ENCODE measurements at places on chromosomes 16 and 17.
A peak's percentile ranks its signal among the peaks of the same experiment; 100 is the strongest.

- no peak for DNase-seq
Measured at GRCh38 chr16:617855-618254, 12.9 kb upstream of the WFIKKN1 start.

- DNase-seq: no peak
Measured at GRCh38 chr17:48543854-48544348, 1.0 kb downstream of the HOXB2 start.

DNA sequence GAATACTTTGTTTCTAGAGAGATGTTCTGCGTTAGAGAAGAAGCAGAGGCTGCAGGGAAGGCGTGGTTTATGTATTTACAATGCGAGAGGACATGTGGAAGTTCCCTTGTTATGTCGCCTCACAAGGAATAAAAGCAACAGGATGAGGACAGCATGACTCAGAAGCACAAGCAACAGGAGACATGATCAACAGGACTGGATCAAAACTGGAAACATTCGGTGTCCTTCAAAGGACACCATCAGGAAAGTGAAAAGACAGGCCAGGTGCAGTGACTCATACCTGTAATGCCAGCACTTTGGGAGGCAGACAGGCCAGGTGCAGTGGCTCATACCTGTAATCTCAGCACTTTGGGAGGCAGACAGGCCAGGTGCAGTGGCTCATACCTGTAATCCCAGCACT, 52.6 kb downstream of the CCDC57 start:
- no peak for DNase-seq

- DNase-seq: no peak
Measured at GRCh38 chr16:67105881-67106280, 3.9 kb upstream of the PHAF1 start.

- no peak for DNase-seq
Measured at GRCh38 chr17:44602970-44603369, 45.7 kb downstream of the FZD2 start.

DNA sequence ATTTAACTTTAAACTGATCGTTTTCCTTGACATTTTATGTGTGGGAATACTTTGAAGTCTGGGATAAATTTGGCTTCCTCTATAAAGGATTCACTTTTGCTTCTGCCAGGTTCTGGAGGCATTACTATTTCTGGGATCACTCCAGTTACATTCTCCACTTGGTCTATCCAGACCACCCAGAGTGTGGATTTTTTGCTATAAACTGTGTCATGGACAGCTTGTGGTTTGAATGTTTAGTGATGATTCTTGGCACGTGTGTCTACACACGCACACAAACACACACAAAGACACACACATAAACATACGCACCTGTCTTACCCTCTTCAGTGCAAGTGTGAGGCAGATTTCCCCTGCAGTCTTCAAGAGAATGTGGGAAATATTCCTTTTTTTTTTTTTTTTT, 27.4 kb upstream of the MSI2 start:
- DNase-seq: no peak

DNA sequence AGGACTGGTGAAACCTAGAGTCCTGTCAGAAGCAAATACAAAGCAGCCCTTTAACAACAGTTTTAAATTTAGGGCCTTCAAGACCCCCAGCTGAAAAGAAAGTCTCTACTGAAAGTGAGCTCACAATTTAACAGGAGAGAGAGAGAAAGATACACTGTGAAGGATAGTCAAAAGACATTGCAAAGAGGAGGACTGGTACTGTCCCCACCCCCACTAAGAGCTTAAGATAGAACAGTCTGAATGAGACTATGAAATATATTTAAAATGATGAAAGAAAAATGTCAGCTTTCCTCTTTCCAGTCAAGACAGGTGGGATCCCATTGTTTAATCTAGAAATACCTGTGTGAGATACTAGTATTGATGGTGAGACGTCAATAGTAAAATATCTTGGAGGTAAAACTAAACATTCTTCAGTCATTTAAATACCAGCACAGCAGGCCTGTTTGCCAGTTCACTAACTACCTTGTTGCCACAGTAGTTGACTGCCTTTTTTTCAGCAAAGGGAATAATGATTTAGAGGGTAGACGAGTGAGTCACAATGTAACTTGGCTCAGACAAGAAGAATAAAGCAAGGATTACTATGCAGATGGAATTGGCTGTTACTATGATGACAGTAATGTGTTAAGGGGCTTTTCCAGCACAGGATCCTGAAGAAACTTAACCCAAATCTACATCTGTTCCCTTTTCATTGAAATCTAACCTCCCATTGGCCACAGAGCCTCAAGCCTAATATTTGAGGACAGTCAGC, 47.2 kb upstream of the RASL10B start:
- DNase-seq: peak; percentile 2

DNA sequence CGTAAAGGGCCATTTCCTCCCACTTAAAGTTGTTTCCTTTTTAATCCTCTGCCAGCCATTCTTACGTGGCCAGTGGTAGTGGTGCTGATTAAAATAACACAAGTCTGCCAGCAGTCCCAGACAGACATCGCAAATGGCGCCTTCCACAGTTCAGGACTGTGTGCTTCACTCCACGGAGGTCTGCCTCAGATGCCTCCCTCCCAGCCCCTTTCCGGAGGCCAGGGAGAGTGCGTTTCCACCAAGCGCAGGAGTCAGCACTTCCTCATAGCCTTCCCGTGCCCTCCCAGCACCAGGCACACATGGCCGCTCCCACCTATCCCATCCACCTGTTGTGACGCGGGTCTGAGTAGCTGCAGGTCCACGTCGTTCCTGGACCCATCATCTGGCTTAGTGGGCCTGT, 205.6 kb downstream of the RPTOR start:
- no peak for DNase-seq

- peak; percentile 66 for DNase-seq
Measured at GRCh38 chr17:72338847-72339790, 218.3 kb downstream of the SOX9 start.

DNA sequence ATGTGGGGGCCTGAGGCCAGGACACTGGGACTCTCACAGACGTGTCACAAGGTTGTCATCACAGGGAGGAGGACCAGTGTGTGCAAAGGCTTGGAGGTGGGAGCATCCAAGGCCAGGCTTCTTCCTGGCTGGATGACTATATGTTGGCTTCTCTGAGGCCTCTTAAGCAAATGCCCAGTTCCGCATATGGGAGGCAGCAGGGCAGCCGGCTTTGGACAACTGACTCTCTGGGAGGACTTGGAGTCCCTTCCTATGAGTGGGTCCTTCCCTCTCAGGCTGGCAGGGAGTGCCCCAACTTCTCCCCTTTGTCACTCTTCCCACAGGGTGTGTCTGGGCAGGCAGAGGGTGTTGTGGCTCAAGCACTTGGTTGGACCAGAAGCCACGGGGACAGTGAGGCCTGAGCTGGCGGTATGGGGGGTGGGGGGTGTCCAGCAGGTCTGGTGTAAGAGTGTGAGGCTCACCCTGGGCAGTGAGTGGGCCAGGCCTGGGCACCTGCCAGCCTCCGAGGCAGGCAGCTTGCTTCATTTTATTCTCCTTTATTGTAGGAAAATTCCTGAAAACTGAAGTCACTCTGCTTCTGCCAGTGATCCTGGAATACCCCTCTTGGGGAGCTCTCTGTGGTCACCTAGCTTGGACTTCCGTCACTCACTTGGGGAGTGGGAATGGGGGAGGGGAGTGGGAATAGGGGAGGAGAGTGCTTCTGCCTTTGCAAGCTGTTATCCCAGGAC, 14.9 kb downstream of the ADGRG1 start:
- no peak for DNase-seq

- DNase-seq: no peak
Measured at GRCh38 chr16:19196871-19197270, 28.8 kb downstream of the SYT17 start.

GRCh38 chr17:17417718-17418181, 59.0 kb upstream of the MED9 start:
- DNase-seq: no peak

- no peak for DNase-seq
Measured at GRCh38 chr17:38357486-38358123, 6.0 kb downstream of the SOCS7 start.

GRCh38 chr17:19238167-19238505, 970 bp downstream of the EPN2 start:
- no peak for DNase-seq

DNA sequence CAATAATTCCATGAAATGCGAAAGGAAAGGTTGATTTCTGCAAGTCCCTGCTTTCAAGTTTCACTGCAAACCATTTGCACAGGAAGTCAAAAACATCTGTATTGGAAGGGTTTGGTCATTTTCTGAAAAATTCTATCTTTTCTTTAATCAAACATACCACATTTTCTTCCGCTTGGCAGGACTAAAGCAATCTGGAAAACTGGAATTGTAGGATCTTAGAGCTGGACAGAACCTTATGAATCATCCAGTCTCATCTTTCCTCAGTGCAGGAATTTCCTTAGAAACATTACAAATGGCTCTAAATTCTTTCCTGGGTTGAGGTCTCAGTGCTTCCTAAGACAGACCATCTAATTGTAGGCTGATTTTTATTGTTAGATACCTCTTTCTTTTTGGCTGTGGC, 111.5 kb upstream of the ELAC2 start:
- no peak for DNase-seq

GRCh38 chr16:75687361-75687760, 10.6 kb upstream of the CPHXL2 start:
- no peak for DNase-seq

All from HFF-Myc (cell line).